ENCODE measurements at places on chromosomes 7 and 10. TPM values are rescaled to one million over a fixed set of nuclear protein-coding genes. Genes with fewer than 3 reads are reported as not detected.

- no peak for DNase-seq
These were observed 4.4 kb upstream of the MALSU1 start for GRCh38 chr7:23294549-23295400.

DNA sequence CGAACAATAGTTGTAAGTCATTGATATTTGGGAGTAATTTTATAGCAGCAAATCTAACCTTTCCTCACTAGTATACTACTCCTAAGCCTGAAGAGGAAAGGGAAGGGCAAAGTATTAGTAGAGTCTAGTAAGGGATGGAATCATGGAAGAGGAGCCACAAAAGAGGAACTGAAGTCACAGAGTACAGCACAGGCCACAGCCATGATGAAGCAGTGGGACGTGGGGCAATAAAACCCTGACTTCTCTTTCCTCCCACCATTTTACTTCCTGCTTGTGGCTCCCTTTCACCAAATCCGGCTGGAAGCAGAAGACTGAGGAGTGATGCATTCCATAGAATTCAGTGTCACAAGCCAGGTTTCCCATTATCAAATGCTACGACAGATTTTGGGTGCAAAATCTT lies 58.7 kb downstream of the CABCOCO1 start:
- DNase-seq: no peak

GRCh38 chr7:158933468-158934139 lies 77.2 kb downstream of the DYNC2I1 start:
- DNase-seq: no peak

GRCh38 chr10:85195596-85195995 lies 867.2 kb downstream of the CCSER2 start:
- no peak for DNase-seq

SLC13A4 gene
- not detected for total RNA-seq

COL1A2 gene
- 46.6 TPM for total RNA-seq
